ENCODE measurements at places on chromosomes 5 and 9.

DNA sequence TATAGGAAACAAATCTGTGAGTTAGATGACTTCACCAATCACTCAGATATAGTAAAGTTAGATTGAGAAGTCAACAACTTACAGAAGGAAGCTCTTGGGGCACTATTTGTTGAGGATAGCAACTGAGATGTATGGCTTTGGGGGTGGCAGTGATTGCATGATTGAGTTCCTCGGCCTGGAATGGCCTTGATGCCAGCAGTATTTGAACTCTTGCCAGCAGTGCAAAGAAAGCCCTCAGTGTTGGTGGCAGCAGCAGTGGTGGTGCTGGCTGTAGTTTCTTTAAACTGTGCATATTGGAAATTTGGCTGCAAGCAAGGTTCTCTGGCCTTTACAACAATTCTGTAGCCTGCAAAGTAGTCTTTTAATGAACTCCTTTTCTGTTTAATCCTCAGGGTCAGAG, 41.4 kb upstream of the PJA2 start:
- no peak for DNase-seq

GRCh38 chr5:176776141-176776865, 34.1 kb upstream of the UNC5A start:
- no peak for DNase-seq

DNA sequence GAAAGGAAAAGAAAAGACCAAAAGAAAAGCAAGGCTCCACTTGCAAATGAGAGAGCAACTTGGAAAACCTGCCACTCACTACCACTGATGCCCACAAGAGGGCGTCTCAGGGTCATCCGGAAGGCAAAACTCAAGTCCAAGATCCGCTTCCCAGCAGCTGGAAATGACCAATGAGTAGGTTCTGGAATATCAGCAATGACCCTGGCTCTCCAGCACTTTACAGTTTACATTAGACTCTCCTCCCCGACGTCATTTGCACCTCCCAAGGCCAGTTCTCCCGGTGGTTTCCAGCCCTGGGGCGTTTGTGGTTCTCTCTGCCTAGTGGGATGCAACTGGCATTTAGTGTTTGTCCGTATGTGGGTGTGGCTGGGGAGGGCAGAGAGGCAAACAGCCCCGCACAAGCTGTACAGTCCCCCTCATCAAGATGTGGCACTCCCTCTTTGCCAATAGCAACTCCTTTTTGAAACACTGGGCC, 193.8 kb upstream of the ZNF618 start:
- peak; percentile 88 for DNase-seq

GRCh38 chr9:36400332-36401163, 479 bp upstream of the RNF38 start:
- DNase-seq, result peak; percentile 86

DNA sequence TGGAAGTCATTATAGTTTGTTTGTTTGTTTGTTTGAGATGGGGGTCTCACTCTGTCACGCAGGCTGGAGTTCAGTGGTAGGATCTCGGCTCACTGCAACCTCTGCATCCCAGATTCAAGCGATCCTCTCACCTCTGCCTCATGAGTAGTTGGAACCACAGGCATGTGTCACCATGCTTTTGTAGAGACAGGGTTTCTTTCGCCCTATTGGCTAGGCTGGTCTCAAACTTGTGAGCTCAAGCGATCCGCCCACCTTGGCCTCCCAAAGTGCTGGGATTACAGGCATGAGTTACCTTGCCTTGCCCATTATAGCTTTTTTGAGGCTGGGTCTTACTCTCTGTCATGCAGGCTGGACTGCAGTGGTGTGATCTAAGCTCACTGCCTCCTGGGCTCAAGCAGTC, 28.8 kb downstream of the NSD1 start:
- DNase-seq, result no peak

DNA sequence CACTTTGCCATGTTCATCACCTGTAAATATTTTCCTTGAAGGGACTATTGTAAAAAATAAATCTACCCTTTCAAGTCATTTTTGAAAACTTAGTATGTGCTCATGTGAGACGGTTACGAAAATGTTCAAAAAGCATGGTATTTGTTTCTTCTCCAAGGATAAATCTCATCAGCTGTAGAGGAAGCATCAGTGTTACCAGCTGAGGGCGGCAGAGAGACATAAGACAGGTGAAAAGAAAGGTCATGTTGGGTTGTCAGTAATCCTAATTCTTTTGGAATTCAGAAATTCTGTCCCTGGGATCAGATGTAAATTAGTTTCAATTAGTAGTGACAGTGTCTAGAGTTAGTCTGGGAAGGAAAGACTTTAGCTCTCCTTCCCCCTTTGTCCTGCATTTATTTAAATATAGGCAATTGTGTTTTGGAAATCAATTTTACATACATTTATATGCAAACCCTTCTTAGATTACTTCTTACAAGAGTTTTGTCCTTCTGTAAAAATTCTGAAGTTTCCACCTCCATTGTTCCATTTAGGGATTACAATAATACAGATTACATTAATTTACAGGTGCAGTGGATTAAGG, 791.9 kb upstream of the CDH6 start:
- DNase-seq, result peak; percentile 63

DNA sequence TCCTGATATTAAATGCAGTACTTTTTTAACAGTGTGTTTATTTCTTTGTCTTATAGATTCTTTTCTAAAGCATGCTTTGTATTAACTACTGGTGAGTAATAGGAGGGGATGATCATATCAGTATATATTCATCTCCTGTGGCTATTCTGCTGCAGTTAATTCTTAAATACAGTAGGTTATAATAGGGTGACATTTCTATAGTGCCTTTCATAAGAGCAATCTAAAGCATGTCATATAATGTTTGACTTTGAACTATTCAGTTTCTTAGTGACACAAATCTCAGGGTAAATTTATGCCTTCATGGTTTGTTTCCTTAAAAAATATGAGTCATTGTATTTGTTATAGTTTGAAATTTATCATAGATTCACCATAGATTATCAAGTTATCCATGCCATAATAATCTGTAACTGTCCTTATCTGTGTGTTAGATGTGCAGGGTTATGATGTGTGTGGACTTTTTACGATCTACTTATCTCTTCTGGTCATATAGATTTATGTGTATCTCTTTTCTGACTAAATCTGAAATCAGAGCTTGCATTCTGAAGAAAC, 1019.5 kb downstream of the NR2F1-AS1 start:
- peak; percentile 41 for DNase-seq

DNA sequence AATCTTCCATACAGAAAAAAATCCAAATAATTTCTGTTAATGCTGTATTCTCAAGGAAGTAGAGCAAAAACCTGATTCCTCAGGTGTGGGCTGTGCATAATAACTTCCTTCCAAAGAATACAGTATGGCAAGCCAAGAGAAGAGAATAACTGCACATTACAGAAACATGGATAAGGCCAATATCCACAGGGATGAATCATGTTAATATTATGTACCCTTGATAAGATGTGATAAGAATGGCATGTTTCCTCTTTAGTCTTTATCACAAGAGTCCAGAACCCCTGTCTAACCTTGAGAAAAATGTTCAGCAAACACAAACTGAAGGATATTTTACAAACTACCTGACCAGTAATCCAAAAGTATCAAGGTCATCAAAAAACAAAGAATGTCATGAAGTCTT, 795.8 kb downstream of the SEMA5A start:
- no peak for DNase-seq

DNA sequence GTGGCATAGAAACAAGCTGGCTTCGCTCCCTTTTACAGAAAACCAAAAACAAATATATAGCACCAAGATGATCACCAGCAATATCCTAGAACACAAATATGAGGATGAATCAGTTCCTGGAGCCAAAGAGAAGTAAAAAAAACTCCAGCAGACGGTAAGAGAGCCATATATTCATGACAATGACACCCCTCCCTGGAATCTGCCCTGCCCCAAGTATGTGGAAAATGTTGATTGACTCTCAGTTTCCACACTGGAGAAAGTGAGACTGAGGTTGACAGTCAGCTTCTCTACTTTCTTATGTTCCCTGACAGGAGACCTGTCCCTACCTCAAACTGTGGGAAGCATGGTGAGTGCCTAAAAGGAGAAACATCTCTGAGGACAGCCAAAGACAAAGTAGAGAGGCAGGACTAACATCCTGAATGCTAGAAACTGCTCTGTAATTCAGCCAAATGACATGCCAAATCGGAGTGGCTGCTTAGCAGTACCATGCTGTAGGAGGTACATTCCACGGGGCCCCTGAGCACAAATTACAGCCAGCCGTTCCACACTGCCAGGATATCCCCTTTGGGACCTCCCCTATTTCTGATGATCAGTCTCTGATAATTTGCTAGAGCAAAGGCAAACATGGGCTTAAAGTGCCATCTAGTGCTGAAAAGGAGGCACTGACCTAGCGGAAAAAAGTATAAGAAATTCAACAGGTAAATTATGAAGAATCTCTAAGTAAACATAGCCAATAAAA, 424.0 kb upstream of the RGMB start:
- peak; percentile 94 for DNase-seq

DNA sequence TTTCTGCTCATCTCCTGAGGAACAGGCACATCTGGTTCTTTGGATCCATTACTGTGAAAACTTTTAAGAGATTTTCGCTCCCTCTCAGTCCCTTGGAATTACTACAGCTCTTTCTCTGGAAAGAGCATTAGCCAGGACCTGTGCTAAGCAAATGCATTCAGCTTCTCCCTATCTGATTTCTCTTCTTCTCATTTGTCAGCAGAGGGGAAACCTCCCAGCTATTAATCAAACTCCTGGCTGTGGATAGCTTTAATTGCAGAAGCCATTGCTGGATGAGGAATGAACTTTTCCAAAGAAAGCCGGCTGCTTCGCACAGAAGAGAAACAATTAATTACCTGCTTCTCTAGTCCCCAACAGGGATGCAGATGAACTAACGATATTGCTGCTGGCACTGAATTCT, 37.9 kb downstream of the TLR4 start:
- no peak for DNase-seq

DNA sequence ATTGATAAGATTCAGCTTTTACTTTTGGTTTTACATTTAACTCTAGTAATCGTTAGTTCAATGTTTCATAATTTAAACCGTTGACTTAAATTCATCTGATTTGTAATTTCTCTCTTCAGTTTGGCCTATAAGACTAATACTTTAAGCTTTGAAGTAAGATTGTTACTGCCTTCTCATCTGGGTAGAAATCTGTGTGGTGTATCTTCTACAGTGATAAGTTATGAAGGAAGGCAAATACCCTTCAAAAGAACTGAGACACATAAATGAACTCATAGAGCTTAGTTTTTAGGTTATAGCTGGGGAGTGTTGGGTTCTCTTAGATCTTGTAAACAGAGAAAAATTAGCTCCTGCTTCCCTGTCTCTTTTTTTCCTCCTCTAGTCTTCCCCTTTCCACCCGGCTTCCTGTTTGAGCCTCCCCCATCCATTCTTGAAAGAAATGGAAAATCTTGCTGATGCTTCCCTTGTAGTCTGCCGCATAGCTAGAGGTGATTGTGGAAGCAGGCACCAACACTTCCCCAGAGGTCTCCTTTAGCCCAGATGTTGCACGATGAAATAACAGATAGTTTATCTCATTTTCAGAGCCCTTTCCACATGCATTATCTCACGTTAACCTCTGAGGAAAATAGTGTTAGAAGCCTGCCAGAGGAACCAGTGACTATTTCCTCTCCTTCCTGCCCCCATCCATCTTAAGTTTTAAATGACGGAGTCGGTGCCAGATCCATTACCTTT, 2.0 kb upstream of the F2RL2 start:
- no peak for DNase-seq

- peak; percentile 36 for DNase-seq
Observed at GRCh38 chr9:120625222-120625621, 45.3 kb upstream of the CDK5RAP2 start.

- DNase-seq, result no peak
Observed at GRCh38 chr9:138010861-138011260, 133.3 kb downstream of the CACNA1B start.

- no peak for DNase-seq
Observed at GRCh38 chr5:39021413-39021812, 52.8 kb downstream of the RICTOR start.

DNA sequence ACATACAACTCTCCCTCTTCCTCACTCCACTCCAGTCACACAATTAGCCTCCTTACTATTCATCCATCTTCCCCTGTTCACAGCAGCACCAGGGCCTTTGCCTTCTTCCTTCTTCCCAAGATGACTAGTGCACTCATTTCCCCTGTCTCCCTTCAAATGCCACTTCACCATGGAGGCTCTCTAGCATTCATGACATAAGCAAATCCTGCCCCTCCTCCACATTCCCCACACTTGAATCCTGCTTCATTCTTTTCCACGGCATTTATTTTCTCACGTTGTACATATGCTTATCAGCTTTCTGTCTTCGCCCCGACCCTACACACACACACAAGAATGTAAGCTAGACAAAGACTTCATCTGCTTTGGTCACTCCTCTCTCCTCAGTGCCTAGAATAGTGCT, 133.3 kb downstream of the CDK5RAP2 start:
- peak; percentile 62 for DNase-seq

GRCh38 chr5:63803165-63803564, 159.1 kb downstream of the HTR1A start:
- DNase-seq, result no peak

- no peak for DNase-seq
Observed at GRCh38 chr5:171428168-171428696, 8.8 kb downstream of the FGF18 start.

- no peak for DNase-seq
Observed at GRCh38 chr9:27338527-27338903, 41.6 kb upstream of the EQTN start.

DNA sequence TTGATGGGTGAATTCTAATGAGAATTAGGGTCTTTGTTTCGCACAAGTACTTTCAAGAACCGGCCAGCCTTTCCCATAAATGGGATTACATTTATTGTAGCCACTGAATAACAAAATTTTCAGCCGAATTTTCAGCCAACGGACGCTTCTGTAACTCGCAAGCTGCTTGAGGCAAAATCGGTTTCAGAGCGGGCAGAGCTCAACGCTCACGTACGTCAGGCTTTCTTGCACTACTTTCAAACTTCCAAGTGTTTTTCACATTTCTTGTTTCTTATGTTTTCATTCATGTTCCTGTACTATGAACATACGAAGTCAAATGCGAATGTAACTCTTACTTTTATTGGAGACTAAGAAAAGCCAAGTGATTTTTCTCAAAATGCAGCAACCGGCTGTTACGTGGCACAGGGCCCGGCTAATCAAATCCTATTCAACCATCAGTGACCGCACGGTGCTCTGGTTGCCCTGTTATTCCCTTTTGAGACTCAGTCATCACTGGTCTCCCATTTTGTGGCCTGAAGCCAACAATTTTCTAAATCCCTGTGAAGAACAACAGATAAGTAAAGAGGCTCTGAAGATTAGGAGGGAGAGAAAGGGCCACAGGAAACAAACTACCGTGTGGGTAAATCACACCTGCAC, 68.5 kb downstream of the SLC28A3 start:
- peak; percentile 27 for DNase-seq

- DNase-seq, result peak; percentile 93
Observed at GRCh38 chr5:153476767-153477166, 13.7 kb upstream of the GRIA1 start.

All from cardiac fibroblast (primary cell).